ENCODE measurements at places on chromosomes 12 and 14.

GRCh38 chr12:99332936-99333591 is 314.5 kb upstream of the GARIN6 start:
- DNase-seq, result no peak

GRCh38 chr12:56897844-56898361 is 36.3 kb downstream of the SDR9C7 start:
- no peak for DNase-seq

DNA sequence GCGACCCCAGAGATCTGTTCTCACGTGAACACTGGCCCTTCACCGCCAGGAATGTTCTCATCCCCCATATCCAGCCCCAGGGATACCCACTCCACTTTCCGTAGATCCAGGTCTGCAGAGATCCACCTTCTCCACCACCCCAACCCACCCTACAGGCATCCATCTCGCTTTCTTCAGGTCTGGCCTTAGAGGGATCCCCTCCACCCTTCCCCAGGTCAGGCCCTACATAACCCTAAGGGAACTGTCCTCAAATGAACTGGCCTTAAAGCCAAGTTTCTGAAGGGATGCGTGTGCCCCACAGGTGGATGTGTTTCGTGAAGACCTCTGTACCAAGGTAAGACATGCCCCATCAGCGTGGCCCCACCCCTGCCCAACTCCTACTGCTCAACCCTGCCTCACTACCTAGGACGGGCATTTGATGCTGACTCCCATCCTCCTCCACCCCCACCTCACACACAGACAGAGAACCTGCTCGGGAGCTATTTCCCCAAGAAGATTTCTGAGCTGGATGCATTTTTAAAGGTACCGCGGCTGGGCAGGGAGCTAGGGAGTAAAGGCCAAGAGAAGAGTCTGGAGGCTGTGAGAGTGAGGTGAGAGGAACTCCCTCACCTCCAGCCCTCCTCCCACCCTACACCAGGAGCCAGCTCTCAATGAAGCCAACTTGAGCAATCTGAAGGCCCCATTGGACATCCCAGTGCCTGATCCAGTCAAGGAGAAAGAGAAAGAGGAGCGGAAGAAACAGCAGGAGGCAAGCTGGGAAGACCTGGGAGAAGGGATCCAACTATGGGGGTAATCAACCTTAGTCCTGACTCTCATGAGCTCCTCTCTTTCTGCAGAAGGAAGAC is 912 bp downstream of the PSME1 start:
- DNase-seq, result no peak

DNA sequence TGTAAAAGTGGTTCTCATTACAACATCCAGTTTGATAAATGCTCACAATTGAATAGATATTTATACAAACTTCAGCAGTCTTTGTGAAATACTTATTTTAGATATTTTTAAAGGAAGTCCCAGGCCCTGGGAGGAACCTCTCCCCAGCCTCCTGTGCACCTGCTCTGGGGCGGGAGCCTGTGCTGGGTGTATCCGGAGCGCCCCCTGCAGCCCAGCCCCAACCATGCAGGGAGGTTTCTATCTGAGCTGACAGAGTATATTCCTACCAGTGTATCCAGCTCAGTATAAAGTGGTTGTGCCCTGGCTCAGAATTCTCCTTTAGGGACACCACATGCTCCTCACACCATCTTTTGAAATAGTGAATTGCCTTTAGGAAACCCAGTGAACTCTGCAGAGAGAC is 851.8 kb downstream of the TMEM121 start:
- no peak for DNase-seq

DNA sequence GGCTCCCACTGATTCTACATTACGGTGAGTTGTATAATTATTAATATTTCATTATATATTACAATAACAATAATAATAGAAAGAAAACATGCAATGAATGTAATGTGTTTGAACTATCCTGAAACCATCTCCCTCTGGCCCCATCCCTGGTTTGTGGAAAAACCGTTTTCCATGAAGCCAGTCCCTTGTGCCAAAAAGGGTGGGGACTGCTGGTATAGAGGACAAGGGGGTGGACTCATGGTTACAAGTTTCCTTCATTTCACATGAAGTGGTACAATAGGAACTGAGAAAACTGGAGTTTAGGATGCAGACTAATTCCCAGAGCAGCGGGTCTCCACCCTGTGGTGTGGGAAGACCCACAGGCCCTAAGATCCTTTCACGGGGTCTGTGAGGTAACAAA is 3.0 kb upstream of the C1RL start:
- DNase-seq, result no peak

- DNase-seq, result no peak
Measured at GRCh38 chr14:91464615-91465205, 45.4 kb downstream of the PPP4R3A start.
